ENCODE measurements at places on chromosomes 6 and 20.

DNA sequence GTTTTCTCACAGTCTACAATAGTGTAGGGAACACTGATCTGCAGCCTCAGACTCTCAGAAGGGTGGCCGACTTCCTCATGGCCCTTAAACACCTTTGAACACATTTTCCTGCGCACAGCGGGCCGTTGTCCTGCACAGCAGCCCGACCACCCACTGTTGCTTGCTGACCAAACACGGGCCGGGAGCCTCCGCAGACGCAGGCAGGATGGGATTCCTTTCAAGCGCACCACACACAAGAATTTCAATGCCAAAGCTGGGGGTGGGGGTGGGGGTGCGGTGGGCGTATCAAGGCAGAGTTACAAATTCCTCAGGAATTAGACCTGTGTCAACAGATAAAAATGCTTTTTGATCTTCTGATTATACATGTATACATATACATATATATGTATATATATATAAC is 74.5 kb downstream of the HUS1B start:
- DNase-seq = peak; percentile 62

- DNase-seq = no peak
Measured at GRCh38 chr20:14477125-14477524, 139.7 kb upstream of the FLRT3 start.

DNA sequence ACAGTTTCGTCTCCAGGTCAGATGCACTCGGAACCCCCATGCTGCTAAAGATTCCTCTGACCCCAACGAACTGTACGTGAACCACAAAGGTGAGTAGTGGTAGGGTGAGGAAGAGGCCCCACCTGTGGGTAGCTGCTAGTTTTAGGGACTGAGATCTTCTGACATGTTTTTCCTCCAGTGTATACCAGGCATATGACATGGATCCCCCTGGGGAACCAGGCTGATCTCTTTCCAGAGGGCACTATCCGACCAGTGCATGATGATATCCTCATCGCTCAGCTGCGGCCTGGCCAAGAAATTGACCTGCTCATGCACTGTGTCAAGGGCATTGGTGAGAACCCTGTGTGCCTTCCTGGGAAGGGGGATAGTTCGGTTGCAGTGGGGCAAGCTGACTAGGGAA is 3.2 kb downstream of the POLR1C start:
- DNase-seq = no peak

DNA sequence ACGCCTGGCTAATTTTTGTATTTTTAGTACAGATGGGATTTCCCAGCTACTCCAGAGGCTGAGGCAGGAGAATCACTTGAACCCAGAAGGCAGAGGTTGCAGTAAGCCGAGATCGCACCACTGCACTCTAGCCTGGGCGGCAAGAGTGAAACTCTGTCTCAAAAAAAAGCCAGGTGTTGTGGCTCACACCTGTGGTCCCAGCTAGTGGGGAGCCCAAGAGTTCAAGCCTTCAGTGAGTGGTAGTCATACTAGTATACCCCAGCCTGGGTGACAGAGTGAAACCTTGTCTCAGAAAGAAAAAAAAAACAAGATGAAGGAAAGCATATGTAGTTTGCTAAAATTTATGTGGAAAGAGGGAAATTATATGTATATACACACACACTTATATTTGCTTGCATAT is 20.0 kb upstream of the POU5F1 start:
- DNase-seq = no peak

- peak; percentile 31 for DNase-seq
Measured at GRCh38 chr20:48019496-48019895, 234.2 kb upstream of the SULF2 start.

- no peak for DNase-seq
Measured at GRCh38 chr20:36268440-36269342, 32.4 kb downstream of the AAR2 start.

DNA sequence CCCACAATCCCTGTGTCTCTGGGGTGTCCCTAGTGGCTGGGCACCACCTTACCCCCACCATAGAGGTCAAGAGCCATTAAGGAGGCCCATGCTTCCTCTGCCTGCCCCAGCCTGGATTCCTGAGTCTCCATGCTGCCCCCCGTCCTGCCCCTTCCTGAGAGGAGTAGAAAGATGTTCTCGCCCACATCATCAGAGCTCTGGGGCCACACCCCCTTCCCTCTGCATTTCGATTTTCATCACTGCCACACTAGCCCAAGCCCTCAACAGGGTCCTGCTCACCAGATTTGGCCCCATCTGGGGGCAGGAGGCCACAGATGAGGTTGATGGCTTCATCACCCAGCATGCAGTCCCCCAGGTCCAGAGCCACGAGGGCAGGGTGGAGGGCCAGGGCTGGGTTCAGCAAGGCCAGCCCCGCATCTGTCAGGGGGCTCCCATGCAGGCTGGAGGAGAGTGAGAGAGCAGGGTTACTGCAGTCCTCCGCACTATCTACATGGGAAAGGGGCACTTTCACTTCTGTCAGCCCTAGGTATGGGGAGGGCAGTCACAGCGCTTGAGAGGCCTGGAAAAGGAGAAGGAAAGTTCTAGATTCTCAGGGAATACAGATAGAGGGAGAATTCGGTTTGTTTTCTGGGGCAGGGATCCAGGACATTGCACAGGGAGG is 1.5 kb downstream of the LRRC73 start:
- DNase-seq = no peak

- no peak for DNase-seq
Measured at GRCh38 chr6:135161411-135162395, 19.4 kb upstream of the MYB start.

DNA sequence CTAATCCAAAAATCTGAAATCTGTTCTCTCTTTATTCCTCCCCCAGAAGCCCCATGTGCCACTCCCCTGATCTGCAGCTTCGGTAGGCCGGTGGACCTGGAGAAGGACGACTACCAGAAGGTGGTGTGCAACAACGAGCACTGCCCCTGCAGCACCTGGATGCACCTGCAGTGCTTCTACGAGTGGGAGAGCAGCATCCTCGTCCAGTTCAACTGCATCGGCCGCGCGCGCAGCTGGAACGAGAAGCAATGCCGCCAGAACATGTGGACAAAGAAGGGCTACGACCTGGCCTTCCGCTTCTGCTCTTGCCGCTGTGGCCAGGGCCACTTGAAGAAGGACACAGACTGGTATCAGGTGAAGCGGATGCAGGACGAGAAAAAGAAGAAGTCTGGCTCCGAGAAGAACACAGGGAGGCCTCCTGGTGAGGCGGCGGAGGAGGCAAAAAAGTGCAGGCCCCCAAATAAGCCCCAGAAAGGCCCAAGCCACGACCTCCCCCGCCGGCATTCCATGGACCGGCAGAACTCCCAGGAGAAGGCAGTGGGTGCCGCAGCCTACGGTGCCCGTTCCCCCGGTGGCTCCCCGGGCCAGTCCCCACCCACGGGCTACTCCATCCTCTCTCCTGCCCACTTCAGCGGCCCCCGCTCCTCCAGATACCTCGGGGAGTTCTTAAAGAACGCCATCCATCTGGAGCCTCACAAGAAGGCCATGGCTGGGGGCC is 31.5 kb downstream of the HECA start:
- DNase-seq = no peak

- no peak for DNase-seq
Measured at GRCh38 chr20:38065764-38066375, 32.3 kb downstream of the RPRD1B start.

DNA sequence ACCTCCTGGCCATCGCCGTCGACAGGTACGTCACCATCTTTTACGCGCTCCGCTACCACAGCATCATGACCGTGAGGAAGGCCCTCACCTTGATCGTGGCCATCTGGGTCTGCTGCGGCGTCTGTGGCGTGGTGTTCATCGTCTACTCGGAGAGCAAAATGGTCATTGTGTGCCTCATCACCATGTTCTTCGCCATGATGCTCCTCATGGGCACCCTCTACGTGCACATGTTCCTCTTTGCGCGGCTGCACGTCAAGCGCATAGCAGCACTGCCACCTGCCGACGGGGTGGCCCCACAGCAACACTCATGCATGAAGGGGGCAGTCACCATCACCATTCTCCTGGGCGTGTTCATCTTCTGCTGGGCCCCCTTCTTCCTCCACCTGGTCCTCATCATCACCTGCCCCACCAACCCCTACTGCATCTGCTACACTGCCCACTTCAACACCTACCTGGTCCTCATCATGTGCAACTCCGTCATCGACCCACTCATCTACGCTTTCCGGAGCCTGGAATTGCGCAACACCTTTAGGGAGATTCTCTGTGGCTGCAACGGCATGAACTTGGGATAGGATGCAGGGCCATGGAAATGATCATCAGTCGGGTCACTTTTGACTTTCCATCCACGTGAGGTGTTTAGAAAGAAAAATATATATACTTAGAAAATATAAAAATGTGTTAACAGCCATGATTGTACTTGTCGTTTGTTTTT is 868 bp downstream of the MC3R start:
- DNase-seq = peak; percentile 81

GRCh38 chr20:11429168-11429567 is 488.5 kb upstream of the BTBD3 start:
- DNase-seq = no peak

- DNase-seq = no peak
Measured at GRCh38 chr20:25669826-25670422, 26.7 kb downstream of the ZNF337 start.

- DNase-seq = peak; percentile 55
Measured at GRCh38 chr20:38751360-38751976, 3.2 kb downstream of the ACTR5 start.

GRCh38 chr20:11952639-11953038 is 34.9 kb downstream of the BTBD3 start:
- no peak for DNase-seq

DNA sequence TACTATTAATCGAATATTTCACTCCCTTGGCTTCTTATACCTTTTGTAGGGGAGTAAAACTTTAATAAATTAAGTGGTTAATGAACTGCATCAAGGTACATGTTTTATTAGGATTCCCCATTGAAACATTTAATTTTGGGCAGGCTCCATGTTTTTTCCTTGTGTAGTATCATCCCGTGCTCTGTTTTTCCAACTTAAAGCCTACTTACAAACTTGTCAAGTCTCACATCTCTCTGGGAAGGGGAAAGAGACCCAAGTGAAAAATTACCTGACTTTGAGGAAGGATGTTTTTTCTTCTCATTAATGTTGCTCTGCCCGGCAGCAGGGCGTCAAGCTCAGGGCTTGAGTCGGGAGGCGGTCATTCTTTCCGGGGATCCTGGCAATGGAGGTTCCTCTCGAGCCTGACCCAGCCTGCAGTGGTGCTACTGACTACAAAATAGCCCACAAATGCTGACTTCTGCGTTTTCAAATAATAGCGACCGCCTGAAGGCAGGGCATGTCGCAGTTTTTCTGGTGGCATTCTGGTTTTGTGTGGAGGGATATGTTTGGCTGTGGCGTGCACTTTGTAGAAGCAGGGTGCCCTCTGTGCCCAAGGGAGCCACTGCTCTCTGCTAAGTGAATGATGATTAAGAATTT is 2.4 kb downstream of the DSP start:
- DNase-seq = no peak

- DNase-seq = no peak
Measured at GRCh38 chr6:2600363-2600762, 150.4 kb downstream of the MYLK4 start.

DNA sequence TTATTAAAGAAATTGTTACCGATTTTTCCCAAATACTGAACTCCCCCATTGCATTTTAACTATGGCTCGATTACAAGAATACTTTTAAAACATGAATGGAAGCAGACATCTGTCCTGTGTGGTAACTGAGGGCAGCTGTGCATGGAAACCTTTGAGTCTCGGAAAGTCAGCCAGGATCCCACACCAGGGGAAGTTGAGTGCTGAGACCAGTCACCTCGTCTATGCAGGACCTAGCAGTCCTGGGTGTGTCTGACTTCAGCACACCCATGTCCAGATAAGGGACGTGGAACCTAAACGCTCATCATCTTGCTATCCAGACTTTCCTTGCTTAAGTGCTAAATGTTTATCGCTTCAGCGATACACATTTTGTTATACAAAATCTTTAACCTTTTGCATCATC is 6.1 kb downstream of the RIN2 start:
- no peak for DNase-seq

DNA sequence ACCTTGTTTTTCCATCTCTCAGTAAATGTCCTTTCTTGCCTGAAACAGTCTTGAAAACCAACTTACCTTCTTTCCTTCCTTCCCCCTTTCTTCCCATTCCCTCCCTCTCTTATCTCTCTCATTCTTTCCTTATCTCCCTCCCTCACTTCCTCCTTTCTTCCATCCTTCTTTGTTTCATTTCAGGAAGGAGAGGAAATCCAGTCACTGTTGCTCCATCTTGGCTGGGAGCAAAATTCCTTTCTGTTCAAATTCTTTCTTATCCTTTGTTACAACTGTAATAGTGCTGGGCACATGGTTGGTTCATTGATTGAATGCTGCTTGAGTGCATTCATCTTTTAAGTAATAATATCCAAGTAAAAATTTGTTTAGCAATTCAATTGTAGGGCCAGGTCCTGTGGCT is 17.4 kb upstream of the TCP11 start:
- no peak for DNase-seq

DNA sequence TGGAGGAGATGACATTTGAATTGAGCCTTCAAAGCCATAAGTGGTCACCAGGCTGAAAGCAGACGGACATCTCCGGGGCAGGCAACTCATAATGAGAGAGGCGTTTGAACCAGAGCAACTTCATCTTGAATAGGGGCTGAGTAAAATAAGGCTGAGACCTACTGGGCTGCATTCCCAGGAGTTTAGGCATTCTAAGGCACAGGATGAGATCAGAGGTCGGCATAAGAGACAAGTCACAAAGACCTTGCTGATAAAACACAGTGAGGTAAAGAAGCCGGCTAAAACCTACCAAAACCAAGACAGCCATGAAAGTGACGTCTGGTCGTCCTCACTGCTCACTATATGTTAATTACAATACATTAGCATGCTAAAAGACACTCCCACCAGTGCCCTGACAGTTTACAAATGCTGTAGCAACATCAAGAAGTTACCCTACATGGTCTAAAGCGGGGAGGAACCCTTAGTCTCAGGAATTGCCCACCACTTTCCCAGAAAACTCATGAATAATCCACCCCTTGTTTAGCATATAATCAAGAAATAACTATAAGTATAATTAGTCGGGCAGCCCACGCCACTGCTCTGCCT is 194.7 kb upstream of the SOX4 start:
- no peak for DNase-seq

- no peak for DNase-seq
Measured at GRCh38 chr6:6751266-6751596, 162.7 kb downstream of the LY86 start.

DNA sequence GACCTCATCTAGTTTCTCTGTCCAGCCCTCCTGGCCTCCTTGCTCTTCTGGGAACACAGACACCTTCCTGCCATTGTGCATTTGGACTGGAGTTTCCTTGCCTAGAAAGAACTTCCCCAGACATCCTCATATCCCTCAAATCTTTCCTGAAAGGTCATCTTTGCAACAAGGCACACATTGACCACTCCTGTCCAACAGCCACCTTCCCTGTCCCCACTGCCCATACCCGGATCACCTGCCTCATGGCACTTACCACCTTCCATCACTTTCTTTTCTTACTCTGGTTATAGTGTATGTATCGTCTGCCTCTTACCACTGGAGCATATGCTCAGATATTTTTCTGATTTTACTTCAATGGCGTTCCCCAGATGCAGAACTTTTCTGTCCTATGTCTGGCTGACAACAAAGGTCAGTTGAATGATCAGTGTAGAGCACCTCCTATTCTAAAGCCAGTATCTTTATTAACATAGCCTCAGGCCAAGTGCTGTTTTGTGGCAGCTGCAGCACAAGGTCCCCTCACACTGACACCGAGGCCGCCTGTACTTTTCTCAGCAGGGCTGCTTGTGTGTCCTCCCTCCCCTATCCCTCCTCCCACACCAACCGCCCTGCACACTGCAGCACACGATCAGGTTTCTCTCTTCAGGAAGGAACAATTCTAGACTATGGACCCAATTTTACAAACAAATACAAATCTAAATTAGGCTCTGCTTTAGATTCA is 4.1 kb downstream of the HLA-C start:
- DNase-seq = no peak

Measured in urothelium cell line (cell line).